ENCODE measurements at places on chromosomes 4 and X.

GRCh38 chr4:51895816-51896408 is 53.0 kb downstream of the DCUN1D4 start:
- DNase-seq, result peak; percentile 71

DNA sequence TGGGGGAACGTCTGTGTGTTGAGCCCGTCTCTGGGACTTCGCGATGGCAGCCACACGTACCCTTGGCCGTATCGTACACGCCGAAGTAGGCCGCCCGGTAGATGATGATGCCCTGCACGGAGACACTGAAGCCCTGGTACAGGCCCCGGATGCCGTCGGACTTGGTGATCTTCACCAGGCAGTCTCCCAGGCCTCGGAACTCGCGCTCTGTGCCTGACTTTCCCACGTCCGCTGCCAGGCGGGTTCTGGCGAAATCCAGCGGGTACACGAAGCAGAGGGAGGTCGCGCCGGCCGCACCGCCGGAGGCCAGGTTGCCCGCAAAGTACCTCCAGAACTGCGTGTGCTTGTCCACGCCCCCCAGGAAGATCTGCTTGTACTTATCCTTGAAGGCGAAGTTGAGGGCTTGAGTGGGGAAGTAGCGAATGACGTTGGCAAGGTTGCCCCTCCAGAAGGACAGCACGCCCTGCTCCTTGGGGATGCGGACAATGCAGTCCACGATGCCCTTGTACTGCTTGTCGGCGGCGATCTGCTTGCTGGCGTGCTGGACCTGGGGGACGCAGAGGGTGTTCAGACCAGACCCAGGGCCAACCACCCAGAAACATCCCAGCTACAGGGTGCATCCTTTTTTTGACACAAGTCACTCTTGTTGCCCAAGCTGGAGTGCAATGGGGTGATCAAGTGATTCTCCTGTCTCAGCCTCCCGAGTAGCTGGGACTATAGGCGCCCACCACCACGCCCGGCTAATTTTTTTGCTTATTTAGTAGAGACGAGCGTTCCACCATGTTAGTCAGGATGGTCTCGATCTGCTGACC is 2.5 kb downstream of the SLC25A6 start:
- DNase-seq, result no peak

- no peak for DNase-seq
Measured at GRCh38 chr4:62162606-62163005, 962.5 kb downstream of the ADGRL3 start.

DNA sequence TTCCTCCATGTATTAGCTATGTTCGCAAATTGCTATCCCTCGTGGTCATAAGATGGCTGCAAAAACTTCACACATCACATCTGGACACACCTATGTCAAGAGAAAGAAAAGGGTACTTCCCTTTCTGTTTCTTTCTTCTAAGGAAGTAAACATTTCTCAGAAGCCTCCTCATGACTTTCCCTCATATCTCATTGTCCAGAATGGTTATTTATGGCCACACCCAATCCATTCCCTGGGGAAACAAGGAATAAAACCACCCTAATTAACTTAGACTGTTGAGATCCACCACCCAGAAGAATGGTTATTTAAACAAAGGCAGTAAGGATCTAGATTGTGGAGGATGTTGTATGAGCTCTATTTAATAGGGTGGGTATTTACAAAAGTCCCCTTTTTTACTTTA is 160.8 kb upstream of the LNX1 start:
- DNase-seq, result no peak

DNA sequence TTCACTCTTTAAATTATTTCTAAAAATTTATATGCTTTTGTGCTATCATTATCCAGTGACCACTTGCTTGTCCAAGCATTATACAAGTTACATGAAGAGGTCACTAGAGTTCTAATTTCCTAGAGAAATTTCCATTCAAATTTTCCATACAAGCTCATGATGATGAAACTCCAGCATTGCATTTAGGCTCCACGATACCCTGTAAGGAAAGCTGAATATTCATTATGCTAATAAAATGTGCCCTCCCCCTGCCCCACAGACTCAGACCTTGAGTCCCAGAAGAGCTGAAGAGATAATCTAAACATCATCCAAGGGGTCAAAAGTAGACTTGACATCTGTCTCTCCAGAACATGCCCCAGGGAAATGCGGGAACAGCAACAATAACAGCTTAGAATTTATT is 19.6 kb upstream of the FAM156A start:
- no peak for DNase-seq

- DNase-seq, result no peak
Measured at GRCh38 chr4:147927377-147928137, 195.7 kb downstream of the ARHGAP10 start.

DNA sequence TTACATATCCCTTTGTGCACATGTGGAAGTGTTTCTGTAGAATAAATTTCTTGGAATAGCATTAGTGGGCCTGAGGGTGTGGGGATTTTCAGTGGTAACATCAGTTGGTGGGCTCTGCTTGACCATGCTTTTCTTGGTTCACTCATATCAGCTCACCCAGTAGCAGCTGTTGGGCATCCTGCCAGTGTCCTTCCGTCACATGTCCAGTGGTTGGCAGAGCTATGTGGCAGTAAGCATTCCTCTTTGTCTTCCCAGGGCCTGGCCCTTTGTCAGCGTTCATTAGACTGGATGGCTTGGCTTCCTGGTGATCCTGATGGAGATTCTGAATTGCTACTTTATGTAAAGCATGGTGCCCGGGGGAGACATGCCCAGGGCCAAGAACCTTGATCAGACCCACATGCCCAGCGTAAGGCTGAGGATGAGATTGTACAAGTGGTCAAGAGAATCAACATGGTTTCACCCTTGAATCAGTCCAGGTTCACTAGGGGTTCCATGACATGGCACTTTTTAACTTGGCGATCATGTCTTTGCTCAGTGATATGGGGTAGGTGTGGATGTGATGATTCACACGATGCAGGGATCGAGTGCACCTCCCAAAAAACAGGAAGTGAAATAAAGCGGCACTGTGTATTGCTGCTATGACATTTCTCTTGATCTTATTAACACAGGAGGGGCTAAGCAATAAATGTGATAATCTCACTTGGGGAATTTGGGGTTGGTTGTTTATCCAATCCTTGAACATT is 72.1 kb upstream of the IGFBP7 start:
- DNase-seq, result peak; percentile 14

GRCh38 chr4:98620087-98620784 is 38.2 kb downstream of the TSPAN5 start:
- DNase-seq, result no peak

DNA sequence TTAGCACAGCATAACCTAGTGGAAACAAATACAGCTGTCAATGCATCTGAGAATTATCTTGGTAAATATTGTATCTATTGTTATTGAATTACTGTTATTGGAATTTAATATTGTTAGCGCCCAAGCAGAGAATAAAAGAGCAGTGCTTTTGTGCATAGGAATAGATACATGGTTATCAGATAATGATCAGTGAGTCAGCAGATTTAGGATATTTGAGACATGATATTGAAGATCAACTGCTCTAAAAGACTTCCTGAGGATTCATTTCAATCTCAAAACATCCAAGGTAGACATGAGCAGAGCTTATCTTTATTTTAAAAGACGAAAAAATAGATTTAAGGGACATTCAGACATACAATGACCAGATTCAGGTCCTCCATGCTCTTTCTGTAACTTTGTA is 10.6 kb upstream of the H2AZ1 start:
- no peak for DNase-seq

- DNase-seq, result no peak
Measured at GRCh38 chr4:134313591-134313990, 112.0 kb upstream of the PABPC4L start.

Measured in KBM-7 (cell line).